Muscle of back (tissue), 13 donors: ENCODE measurements at places on chromosomes 16 and 17.

GRCh38 chr16:58451265-58451689, 48.7 kb upstream of the NDRG4 start:
- DNase-seq: no peak

DNA sequence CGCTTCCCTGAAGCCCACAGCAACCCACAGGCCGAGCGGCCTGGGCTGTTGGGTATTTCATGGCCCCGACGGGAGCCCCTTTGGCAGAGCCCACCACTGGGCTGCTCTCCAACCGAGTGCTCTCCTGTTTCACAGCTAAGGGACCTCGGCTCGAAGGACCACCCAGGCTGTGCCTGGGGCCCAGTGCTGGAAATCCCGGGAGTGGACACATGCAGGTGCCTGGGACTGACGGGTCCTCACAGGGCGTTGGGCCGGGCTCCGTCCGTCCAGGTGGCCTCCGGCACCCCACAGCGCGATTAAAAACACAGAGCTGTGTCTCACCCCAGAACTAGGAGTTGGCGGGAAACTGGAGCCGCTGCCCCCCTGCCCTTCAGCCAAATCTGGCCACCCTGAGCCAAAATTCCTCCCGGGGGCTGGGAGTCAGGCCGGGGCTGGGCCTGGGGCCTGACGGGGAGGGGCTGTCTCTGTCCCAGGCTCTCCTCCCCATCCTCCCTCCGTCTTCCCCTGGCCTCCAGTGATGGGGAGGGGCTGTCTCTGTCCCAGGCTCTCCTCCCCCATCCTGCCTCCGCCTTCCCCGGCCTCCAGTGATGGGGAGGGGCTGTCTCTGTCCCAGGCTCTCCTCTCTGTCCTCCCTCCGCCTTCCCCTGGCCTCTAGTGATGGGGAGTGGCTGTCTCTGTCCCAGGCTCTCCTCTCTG, 14.1 kb downstream of the UTS2R start:
- peak; percentile 89 for DNase-seq

DNA sequence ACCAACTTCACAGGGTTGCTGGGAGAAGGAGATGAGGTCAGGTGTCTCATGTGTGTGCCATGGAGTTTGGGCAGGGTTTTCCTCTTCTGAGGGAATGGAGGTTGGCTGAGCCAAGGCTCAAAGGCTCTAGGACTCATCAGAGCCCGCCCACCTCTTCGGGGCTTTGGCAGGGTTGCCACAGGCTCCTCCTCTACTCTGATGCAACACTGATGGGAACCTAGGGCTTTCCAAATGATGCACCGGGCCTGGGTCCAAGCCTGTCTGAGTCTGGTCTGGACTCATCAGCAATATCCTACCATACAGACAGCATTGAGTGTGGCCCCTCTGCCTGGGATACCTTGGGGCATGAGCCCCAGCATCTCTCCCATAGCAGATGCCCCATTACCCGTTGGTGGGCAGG, 59.5 kb upstream of the LHX1 start:
- DNase-seq: no peak

GRCh38 chr16:5575646-5576245, 478.2 kb upstream of the EEF2KMT start:
- peak; percentile 15 for DNase-seq

DNA sequence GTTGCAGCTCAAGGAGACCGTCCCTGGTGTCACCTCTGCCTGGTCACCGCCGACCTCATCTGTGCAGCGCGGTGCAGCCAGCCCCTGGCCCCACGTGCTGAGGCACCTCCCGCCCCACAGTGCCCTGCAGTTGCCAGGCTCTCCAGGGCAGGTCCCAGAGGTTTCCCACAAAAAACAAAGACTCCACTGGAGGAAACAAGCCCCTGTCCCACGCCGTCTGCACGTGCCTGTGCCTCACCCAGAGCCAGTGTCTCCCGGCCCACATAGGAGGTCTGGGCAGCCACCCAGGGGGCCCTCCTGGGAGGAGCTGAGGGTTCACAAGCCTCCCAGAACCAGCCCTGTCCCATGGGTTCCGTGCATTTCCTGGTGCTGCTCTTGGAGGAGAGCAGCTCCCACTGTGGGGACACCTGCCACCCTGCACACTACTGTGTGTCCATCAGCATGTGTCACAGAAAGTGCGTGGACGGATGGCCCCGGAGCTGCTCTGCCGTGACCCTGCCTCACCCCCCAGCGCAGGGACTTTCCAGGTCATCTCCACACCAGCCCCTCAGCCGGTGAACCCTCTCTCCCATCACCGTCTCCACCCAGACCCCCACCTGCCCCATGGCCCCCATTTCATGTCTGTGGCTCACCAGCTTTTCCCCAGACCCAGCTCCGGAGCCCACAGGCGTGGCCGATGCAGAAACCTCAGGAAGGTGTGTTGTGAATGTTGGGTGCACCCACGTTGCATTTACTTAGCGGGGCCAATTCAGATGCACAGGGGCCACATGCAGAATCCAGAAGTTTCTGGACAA, 17.0 kb upstream of the CDH15 start:
- DNase-seq: no peak

DNA sequence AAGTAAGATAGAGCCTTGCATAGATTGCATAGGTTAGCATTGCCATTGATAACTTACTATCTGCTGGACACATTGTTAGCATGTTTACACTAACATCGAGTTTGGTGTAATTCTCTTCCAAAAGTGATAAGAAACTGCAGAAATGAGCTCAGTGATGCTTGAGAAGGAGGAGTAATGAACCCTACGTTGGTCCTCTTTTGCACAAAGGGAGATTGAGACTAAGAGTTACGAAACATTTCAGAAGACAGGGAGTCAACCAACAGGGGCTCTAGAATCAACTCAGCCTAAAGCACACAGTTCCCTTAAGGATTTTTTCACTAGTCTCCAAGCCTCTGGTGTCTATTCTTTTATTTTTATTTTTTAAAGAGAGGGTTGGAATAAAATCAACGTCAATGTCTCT, 6.8 kb downstream of the CCL7 start:
- DNase-seq: no peak

GRCh38 chr17:29251184-29251583, 4.5 kb downstream of the CRYBA1 start:
- DNase-seq: no peak

- DNase-seq: peak; percentile 17
These were observed 107.8 kb upstream of the WSCD1 start for GRCh38 chr17:5962371-5962770.

DNA sequence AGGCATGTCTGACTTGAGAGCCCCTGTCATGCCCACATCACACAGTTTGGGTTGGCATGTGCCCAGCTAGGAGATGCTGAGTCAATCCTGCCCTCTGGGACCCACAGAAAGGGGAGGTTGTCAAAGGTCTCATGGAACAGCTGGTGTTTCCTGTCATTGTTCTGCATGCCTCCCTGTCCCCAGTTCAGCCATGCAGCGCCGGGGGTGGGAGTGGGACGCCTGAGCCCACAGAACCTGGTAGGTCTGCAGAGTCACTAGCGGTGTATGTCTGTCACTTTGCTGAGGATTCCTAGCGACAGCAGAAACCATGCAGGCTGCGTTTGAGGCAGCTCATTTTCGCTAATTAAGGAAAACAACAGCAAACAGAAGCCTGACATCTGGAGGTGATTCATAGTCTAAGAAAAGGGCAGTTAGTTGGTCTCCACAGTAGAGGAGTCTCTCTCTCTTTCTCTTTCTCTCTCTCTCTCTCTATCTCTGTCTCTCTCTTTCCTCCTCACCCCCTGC, 19.6 kb upstream of the CCL1 start:
- no peak for DNase-seq

DNA sequence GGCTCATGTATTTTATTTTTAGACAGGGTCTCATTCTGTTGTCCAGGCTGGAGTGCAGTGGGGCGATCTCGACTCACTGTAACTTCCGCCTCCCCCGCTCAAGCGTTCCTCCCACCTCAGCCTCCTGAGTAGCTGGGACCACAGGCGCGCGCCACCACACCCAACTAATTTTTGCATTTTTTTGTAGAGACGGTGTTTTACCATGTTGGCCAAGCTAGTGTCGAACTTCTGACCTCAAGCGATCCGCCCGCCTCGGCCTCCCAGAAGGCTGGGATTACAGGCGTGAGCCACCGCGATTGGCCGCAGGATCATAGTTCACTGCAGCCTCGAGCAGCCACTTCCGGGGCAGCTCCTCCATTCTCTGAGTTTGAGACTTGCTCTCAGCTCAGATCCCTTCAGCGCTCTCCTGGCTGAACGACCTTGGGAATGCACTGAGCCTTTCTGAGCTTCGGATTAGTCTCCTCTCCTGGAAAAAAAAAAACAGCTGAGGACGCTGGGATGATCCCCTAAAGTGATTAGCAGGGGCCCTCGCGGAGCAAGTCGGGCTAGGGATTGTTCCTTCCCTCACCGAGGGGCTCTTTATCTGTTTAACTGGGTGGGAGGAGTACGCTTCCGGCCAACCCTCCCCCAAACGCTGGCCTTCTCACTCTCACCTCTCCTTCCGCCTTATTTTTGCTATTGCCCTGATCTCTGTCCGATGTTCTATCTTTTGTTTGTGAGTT, 1.1 kb upstream of the PKMYT1 start:
- DNase-seq: no peak

GRCh38 chr16:88387180-88387765, 4.5 kb downstream of the ZNF469 start:
- DNase-seq: no peak

- no peak for DNase-seq
These were observed 7.6 kb downstream of the CDH15 start for GRCh38 chr16:89179148-89179484.

DNA sequence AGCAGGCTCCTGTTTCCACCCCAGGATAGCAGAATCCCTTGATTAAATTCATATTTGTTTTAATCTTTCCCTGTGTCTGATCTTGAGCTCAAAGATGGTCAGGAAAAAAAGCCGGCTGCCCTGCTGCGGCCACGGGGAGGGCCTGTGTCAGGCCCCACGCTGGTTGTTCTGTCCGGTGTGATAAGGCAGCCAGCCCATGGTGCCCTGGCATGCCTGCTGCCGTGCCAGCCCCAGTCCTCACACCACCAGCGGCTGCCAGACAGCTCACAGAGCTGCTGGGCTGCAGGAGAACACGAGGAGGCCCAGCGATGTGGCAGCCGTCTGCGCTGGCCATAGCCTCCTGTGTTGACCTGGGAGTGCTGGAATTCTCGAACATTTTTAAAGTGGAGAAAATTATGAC, 34.7 kb upstream of the BRD7 start:
- DNase-seq: no peak

- no peak for DNase-seq
These were observed 40.1 kb upstream of the CES5A start for GRCh38 chr16:55915096-55915827.

GRCh38 chr17:44915321-44915726, at the start of gene GFAP:
TSS of gene GFAP (minus strand) at chr17:44915500. CDS start at chr17:44915486, 14 bp downstream.
- DNase-seq: no peak

DNA sequence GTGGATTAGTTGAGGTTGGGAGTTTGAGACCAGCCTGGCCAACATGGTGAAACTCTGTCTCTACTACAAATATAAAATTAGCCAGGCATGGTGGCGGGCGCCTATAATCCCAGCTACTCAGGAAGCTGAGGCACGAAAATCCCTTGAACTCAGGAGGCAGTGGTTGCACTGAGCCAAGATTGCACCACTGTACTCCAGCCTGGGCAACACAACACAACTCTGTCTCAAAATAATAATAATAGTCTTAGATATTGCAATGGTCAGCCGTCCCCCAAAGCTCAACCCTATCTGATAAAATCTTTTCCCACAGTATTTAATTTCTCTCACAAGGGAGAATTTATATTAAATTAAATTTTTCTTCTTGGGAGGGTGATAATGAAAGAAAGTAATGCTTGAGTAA, 169.6 kb downstream of the XYLT1 start:
- DNase-seq: no peak

GRCh38 chr17:6456321-6456720, 12.1 kb downstream of the PIMREG start:
- DNase-seq: no peak
